T-helper 9 cell (primary cell): ENCODE measurements at places on chromosomes 1 and 21.

GRCh38 chr1:12053752-12054548 is 9.2 kb upstream of the TNFRSF8 start:
- no peak for DNase-seq

DNA sequence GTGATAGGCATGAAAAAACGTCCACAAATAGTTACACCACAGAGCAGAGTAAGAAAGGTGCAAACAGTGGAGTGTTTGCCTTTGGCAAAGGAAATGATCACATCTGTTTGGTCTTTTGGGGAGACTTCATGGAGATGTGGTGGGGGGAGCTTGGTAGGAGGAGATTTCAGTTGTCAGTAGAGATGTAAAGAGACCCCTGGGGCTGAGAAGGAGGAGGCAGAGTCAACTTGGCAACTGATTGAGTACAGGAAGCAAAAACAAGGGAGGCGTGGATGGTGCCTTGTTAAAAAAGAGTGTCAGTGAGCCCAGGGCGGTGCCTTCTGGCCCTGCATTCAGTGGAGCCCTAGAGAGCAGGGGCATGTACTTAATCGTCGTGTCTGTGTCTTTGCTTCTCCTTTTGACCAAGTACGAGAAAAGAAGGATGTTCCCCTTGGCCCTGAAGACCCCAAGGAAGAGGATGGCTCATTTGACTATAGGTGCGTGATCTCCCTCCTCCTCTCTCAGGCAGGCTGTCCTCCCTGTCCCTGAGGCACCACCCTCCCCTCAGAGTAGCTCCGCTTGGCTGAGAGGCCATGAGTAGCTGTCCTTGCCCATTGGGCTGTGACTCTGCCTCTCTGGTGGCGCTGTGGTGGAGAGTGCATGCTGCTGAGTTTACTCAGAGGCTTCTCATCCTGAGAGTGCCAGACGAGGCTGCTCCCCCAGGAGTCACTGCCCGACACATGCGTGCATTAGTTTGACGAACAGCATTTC is 30.4 kb upstream of the CNTN2 start:
- DNase-seq = no peak

DNA sequence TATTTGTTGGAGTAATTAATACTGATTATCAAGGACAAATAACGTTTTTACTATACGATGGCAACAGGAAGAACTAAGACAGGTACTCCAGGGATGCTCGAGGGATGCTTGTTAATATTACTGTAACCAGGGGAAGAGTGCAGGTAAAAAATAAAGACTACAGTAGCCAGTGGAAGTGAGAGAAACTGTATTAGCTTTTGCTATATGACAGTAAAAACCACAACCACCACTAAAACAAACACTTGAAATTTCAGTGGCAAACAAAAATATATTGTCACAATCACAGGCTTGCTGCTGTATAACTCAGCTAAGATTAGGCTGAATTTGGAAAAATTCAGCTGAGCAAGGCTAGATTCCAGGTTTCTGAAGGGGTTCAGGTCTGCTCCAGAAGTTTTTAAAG is 812.6 kb upstream of the ADGRL4 start:
- no peak for DNase-seq

GRCh38 chr1:155984341-155984740 is 6.0 kb upstream of the ARHGEF2 start:
- no peak for DNase-seq

DNA sequence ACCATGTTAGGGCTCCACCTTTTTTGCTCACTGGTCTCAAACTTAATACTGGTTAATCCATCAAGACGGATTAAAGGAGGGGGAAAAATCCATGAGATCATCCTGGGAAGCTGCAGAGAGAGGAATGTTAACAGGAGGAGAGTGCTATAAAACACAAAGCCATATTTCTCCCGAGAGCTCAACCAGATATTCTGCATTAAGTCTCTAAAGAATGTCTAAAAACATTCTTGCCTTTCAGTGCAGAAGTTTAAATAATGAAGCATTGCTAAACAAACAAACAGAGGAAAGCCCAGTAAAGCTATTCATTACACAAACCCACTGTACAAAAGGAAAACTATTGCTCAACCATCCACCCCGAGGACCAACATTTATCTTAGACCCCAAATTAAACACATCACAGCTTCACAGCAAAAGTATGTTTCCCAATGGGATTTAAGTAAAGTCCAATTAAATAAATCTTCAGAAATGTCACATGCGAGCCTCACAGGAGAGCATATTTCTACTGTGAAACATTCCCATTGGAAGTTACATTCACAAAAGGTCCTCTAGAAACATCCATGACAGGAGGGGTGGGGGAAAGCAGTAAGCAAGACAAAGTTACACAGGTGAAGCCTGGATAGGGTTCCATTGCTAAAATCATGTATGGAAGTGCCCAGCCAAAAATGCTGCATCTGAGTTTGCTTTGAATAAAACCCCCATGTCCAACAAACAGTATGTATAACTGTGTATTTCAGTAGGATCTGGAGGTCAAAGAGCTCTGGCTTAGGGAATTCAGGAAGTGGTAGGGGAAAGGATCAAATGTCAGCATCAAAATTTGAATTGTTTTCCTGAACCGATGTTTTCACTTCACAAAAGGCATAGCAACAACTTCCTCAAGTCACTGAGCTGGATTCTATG is 23.3 kb downstream of the DUSP10 start:
- no peak for DNase-seq

DNA sequence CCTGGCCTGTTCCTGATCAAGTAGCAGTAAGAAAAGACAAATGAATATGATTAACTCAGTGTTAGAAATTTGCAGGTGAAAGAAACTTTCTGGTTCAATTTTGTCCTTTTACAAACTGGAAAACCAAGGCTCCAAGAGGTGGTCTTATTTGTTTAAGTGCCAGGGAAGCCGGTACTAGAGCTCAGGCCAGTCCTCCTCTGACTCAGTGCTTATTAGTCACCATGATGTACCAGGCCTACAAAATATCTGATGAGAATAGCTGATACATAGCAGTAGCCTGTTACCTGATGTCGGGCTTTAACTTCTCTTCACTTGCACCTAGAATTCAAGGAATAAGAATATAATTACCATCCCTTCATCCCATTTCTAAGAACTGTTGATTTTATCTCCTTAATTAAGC is 394.8 kb downstream of the LMX1A start:
- no peak for DNase-seq

- DNase-seq = no peak
Observed at GRCh38 chr21:42644223-42645208, 8.9 kb upstream of the PDE9A start.

DNA sequence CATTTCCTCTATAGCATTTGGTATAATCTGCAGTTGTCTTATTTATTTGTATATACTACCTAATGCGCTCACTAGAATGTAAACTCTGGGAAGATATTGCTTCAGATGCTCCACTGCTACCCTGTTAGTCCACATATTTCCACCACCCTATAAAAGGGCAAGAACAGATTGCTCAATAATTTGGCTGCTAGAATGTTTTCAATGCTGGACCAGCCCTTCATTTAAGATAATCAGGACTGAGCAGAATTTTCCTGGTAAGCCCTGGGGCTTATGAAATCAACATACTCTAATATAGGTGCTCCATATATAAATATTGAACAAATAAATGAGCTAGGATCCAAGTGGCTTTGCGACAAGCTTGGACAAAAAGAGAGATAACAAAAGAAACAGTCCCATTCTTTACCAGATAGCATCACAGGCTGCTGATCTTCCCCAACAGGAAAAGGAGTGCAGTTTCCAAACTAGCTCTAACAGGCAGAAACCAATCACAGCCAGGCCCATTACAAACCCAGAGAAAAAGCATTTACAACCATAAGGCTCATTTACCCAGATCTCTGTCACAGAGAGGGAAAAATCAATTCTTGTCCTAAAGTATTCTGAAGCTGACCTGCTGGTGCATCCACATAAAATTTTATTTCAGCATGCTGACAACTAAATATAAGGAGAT is 8.3 kb downstream of the BCAR3 start:
- no peak for DNase-seq

DNA sequence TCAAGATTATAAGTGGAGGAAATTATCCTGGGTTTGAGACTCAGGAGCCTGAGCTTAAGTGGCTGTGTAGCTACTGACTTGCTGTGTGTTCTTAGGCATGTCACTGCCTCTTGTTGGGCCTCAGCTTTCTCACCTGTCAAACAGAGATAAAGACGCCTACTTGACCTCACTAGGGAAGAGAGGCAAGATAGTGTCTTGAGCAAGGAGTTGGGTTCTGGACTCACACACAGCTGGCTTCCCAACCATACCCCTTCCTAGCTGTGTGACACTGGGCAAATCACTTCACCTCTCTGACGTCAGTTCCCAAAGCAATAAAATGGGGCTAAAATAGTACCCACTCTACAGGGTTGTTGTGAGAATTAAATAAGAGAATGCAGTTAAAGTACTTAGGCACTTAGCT is 11.6 kb upstream of the EPB41 start:
- no peak for DNase-seq

DNA sequence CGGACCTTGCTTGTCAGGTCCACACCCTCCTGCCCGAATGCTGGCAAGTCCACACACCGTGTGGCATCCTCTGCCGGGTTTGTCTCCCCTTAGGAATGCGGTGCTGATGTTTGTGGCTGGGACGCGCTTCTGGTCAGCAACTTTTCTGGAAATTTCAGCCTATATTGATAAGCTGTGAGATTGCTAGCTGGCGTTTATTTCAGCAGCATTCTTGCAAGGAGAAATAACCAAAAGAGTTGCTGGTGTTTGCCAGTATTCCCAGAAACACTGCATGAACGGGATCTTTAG is 601 bp downstream of the CEPT1 start:
- no peak for DNase-seq

DNA sequence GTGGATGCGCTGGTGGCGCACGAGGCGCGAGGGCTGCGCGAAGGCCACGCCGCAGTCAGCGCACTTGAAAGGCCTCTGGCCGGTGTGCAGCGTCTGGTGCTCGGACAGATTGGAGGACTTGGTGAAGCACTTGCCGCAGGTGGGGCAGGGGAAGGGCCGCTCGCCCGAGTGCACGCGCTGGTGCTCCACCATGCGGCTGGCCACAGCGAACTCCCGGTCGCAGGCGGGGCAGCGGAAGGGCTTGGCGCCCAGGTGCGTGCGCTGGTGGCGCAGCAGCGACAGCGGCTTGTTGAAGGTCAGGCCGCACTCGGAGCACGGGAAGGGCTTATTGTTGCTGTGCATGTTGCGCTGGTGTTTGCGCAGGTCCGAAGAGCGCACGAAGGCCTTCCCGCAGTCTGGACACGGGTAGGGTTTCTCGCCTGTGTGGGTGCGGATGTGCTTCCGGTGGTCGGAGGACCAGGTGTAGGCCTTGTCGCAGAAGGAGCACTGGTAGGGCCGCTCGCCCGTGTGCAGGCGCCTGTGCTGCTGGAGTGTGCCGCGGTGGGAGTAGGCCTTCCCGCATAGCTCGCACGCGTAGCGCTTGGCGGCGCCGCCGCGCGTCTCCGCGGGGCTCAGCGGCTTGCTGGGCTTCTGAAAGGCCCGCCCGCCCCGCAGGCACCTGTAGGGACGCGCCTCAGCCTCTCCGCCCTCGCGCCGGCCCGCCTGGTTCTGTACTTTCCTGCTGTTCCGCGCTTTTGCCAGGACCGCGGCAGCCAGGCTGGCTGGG is 4.7 kb downstream of the ZNF648 start:
- no peak for DNase-seq

- DNase-seq = no peak
Observed at GRCh38 chr1:172616195-172616594, 42.7 kb upstream of the FASLG start.

- DNase-seq = peak; percentile 19
Observed at GRCh38 chr21:17612023-17612564, 607 bp downstream of the BTG3 start.

GRCh38 chr1:186429017-186429416 is 31.9 kb downstream of the PDC start:
- DNase-seq = no peak

GRCh38 chr1:180218806-180219765 is 11.0 kb upstream of the LHX4 start:
- DNase-seq = no peak

DNA sequence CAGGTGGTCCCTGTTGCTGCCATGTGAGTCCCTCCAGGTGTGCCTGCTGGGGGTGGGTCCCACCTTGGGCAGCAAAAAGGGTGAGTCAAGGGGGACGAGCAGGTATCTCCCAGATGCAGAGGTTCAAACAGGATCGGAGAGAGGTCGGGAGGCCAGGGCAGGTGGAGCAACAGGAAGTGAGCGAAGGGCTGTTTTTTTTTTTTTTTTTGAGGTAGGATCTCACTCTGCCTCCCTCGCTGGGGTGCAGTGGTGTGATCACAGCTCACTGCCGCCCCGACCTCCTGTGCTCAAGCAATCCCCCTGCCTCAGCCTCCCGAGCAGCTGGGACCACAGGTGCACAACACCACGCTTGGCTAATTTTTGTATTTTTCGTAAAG is 39.4 kb downstream of the SLC2A7 start:
- no peak for DNase-seq

DNA sequence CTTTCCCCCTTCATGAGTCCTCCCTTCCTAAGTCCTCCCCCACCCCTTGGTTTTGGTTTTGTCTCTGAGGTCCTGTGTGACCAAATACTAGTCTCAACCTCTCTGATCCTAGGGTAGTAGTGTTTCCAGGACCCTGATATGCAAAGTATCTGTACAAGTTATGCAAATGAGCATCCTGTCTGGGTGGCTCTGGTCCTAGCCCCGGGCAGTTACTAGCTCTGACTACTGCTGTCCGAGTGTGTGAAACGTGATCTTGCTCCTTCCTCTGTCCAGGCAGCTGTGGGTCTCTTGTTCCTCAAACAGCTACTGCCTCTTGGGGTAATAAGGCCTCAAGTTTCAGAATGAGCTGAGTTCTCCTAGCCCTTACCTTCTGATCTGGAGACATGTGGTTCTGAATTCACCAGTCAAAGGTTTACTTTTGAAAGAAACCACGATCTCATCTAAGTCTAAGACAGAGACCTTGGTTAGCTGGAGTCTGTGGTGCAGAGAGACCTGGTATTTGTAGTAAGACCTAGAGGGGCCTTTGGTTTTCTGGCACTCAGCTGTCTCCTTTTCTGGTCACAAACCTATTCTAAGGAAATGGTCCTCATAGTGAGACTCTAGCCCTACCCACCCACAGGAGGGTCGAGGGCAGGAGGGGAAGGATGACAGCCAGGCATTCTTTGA is 31.0 kb upstream of the IL19 start:
- DNase-seq = no peak
